Stimulated activated CD4-positive, alpha-beta T cell treated with anti-CD3 and anti-CD28 coated beads, Interleukin-15, amount 100 ng/mL, for 1 hour (primary cell): ENCODE measurements at places on chromosomes 11 and 22.

DNA sequence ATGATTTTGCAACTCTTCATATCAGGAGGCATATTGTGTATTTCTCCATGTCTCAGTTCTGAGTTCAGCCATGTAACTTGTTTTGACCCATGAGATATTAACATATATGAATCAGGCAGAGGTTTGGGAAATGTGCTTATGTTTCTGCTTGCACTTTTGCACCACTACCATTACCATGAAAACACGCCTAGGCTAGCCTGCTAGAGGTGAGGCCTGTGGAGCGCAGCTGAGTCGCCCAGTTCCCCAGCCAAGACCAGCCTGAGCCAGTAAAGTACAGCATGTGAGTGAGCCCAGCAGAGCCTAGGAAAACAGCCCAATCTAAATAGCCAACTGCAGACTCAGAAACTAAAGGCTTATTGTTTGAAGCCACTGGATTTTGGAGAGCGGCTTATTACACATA, 18.4 kb upstream of the MYOD1 start:
- DNase-seq: no peak

DNA sequence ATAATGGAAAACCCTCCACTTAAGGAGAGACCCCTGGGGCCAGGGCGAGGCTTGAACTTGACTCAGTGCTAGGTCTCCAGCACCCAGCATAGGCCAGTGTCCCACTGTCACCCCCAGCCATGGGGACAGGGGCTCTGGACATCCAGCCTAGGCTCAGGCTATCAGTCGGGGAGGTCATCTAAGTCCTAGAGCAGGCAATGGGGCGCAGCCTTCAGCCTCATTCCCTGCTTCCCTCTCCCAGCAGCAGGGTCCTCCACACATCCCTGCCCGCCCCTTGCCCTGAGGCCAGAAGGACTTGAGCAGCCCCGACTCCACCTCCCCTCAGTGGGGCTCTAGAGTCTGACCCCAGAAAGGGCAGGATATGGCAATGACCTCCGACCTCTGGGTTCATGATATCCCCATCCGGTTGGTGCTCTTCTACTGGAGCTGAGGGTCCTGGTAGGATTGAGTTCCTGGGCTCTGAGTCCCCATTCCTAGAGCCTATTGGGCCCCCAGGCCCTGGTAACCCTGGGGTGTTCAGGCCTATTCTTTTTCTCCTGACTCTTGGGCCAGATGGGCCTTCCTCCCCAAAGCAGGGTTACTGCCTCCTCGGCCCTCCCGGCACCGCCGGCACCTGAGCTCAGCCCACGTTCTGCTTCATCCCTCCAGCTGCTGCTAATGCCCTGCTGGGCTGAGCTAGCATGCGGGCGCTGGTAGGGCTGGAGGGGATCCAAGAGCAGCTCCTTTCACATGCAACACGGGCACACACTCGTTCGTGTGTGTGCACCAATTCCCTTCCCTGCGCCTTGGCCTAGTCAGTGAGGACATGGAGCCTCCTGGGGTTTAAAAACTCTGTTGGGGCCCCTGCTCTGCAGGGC, 4.4 kb downstream of the CST6 start:
- no peak for DNase-seq

- no peak for DNase-seq
Measured at GRCh38 chr11:76049511-76049910, 156.8 kb downstream of the WNT11 start.

- DNase-seq: no peak
Measured at GRCh38 chr11:28835790-28836189, 727.6 kb downstream of the METTL15 start.

GRCh38 chr11:4074266-4074665, 20.3 kb upstream of the RRM1 start:
- no peak for DNase-seq

DNA sequence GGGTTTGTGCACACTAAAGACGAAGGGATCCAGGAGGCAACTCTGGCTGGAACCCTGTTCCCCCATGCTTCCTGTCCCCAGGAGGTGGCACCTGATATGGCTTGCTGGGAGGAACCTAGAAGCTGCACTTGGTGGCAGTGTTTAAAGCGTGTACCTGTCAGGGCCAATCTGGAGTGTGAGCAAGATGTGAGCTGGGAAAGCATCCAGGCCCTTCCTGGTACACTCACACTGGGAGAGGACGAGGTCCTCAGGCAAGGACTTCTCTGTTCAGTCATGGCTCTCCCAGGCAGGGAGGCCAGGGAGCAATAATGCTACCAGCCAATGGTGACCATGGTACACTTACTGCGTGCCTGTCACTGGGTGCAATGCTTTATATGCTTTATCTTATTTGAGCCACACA, 130.7 kb upstream of the NECTIN1 start:
- DNase-seq: no peak

DNA sequence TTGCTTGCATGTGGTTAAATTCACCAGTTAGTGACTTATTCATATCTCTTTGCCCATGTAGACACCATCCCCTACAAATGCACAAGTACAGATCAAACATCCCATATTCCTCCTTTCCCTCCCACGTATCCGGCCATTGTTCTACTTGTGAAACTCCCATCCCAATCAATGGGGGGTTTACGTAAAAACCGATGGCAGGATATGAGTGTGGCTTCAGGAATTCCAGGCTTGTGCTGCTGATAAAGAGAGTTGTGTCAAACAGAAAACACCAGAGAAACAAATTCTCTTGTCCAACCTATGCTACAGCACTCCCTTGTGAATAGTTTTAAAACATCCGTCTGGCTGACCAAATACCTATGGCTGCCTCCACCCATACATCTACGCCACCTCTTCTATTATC, 15.5 kb downstream of the FLI1 start:
- DNase-seq: no peak

DNA sequence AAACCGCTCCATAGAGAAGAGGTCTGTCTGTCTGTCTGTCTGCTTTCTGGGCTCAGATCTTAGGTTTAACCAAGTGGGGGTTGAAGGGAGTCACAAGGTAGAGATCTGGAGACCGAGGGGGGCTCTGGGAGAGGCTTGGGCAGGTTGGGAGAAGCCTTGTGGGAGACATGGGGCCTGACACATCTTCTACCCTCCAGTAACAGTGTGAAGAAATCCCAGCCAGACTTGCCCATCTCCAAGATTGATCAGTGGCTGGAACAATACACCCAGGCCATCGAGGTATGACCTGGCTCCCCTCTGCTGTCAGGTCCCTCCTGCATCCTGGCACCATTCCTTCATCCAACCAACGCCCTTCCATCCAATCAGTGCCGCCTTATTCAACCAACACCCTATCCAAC, 7.4 kb downstream of the PRR33 start:
- DNase-seq: no peak
